ENCODE measurements at places on chromosomes 2 and 18. TPM values are rescaled to one million over a fixed set of nuclear protein-coding genes. Genes with fewer than 3 reads are reported as not detected.

DNA sequence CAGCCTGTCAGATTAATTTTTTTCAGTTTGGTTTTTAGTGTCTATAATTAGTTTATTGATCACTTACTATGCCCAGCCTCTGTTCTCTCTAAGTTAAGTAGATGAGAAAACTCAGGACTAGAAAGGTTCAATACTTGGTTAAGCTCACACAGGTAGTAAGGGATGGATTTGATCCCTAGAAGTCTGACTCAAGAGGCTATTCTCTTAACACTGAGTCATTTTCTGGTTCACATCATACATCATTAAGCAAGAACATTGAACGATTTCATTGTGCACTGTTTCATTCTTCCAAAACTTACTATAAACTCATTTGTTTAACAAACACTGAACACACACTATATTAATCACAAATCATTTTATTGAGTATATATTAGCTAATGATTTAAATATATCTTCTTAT, 54.1 kb upstream of the SLC38A11 start:
- DNase-seq: no peak

- no peak for DNase-seq
Measured at GRCh38 chr18:30944773-30945417, 97.6 kb downstream of the DSC3 start.

DNA sequence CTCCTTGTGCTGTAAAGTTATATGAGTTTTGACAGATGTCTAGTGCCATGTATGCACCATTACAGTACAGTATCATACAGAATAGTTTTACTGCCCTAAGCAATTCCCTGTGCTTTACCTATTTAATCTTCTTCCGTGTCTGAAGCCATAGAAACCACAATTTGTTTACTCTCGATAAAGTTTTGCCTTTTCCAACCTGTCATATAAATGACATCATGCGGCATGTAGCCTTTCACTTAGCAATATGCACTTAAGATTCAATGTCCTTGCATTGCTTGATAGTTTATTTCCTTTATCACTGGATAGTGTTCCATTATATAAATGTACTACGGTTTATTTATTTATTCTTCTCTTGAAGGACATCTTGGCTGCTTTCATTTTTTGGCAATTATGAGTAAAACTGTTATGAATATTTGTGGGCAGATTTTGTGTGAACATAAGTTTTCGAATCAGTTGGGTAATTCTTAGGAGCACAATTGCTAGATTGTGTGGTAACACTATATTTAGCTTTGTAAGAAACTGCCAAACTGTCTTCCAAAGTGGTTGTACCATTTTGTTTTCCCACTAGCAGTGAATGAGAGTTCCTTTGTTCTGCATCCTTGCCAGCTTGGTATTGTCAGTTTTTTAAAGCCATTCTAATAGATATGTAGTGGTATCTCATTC, 136.8 kb upstream of the MAP3K20 start:
- DNase-seq: no peak

DNA sequence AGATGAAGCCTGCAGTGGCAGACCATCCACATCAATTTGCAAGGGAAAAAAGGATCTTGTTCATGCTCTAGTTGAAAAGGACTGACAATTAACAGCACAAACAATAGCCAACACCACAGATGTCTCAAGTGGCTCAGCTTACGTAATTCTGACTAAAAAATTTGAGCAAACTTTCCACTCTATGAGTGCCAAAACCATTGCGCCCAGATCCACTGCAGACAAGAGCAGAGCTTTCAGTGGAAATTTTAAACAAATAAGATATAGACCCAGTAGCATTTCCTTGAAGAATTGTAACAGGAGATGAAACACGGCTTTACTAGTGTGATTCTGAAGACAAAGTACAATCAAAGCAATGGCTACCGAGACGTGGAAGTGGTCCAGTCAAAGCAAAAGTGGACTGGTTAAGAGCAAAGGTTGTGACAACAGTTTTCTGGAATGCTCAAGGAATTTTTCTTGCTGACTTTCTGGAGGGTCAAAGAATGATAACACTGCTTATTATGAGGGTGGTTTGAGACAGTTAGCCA, 12.0 kb upstream of the ZNF396 start:
- DNase-seq: no peak

Gene RBM44
- 4.0 TPM for total RNA-seq
